ENCODE measurements at places on chromosomes 6 and 20.
A peak's percentile ranks its signal among the peaks of the same experiment; 100 is the strongest.

DNA sequence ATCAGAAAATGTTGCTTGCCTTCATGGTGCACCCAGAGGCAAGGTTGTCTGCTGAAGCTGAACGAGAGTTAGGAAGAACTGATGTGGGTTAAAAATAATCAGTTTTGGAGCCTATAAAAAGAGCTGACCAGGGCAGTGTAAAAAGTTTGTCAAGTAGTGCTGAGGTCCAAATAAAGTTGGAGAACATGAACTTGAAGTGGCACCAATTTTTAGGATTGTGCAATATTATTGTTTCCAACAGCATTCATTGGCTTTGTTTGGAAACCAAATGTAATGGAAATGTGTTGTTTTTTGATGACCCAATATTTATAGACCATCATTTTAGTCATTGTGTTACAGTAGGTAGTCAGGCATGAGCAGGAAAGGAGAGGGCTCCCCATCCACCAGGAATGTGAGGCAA is 55.7 kb downstream of the GPR63 start:
- DNase-seq, result no peak

- no peak for DNase-seq
Measured at GRCh38 chr6:19771753-19772336, 65.3 kb upstream of the ID4 start.

GRCh38 chr6:166671434-166672081 is 44.5 kb upstream of the RPS6KA2 start:
- DNase-seq, result no peak

- no peak for DNase-seq
Measured at GRCh38 chr6:35508027-35508426, 4.7 kb downstream of the TULP1 start.

DNA sequence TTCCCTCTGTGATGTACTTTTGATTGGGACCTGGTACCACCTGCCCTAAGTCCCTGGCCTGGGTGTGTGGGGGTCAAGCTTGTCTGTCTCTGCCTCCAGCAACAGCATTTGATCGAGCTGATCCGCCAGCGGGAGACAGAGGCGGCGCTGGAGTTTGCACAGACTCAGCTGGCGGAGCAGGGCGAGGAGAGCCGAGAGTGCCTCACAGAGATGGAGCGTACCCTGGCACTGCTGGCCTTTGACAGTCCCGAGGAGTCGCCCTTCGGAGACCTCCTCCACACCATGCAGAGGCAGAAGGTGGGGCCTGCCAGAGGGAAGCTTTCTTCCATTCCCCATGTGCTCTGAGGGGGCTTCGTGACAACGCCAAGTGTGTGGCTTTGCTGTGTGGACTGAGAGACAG is 5.4 kb downstream of the GID8 start:
- DNase-seq, result no peak

DNA sequence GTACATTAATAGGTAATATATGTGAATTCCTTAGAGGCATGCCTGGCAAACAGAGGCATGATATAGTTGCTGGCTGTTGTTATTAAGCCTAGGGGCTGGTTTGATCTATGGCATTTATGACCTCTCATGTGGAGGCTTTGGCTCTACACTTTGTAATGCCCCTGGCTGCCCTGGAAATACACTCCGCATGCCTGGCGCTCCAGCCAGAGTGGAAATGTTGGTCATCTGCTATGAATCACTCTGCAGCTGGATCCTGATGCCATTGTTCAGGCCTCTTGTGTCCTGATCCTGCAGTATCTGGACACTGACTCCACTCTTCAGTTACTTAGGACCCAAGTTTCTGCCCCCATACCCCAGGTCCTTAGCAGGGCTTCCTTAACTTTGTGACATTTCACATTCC is 200.5 kb upstream of the PCSK2 start:
- DNase-seq, result no peak

- no peak for DNase-seq
Measured at GRCh38 chr6:35441642-35442041, 10.5 kb upstream of the FANCE start.

GRCh38 chr20:60804918-60805630 is 447.0 kb upstream of the CDH4 start:
- no peak for DNase-seq

GRCh38 chr6:105243487-105243886 is 63.7 kb upstream of the POPDC3 start:
- no peak for DNase-seq

DNA sequence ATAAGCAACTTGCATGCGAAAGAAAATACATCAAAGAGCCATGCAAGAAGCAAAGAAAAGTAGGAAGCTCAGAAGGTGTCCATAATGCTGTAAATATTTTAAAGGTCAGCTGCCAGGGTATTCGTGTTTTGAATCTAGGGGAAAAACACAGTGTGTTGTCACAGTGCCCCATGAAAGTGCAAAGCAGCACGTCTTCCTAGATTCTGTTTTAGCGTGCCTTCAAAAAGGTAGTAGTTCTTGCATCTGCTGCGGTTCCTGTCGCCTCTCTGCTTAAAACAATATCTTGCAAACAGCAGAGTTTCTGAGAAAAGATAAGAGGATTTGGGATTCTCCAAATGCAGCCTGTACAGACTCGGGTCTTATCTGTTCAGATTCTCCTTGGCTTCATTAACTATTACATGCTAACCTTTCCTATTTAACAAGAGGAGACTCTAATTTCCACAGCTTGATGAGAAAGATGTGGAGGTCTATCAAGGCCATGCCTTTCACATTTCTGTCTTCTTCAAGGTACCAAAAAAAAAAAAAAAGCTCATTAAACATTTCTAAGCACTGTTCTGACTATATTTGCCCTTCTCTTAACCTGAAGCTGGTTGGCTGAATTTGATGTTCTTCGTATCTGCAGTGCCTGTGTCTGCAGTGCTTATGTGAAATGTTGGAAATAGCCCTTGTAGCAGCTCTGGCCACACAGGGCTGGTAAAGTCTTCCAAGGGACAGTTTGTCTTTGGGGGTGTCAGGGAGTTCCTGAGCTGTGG is 297.5 kb downstream of the ADGB start:
- no peak for DNase-seq

DNA sequence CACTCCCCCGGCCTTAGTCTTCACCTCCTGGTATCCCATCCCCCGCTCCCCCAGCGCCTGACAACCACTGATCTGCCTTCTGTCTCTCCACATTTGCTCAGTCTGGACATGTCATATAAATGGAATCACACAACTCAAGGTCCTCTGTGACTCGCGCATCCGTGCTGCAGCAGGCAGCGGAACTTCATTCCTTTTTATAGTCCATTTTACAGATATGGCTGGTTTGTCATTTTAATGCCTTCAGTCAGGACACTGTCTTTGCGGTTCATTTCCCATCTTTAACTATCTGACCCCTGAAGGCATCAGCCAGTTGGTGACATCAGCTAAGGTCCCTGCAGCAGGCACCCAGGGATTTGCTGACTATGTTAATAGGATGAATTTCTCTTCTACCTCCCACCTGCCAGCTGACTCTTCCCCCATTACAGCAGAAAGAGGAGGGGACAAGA is 125.7 kb downstream of the ZMYND8 start:
- DNase-seq, result no peak

DNA sequence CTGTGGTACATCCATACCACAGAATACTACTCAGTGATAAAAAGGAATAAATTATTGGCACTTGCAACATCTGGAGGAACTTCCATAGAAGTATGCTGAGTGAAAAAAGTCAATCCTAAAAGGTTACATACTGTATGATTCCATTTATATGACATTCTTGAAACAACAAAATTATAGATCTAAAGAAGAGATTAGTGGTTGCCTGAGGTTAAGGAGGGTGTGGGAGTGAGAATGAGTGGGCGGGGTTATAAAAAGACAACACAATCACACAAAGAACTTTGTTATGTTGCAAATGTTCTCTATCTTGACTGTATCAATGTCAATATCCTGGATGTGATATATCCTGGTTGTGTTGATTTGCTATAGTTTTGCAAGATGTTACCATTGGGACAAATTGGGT is 21.2 kb downstream of the SNRPB start:
- no peak for DNase-seq

GRCh38 chr6:35093783-35094182 is 47.4 kb downstream of the TCP11 start:
- no peak for DNase-seq

DNA sequence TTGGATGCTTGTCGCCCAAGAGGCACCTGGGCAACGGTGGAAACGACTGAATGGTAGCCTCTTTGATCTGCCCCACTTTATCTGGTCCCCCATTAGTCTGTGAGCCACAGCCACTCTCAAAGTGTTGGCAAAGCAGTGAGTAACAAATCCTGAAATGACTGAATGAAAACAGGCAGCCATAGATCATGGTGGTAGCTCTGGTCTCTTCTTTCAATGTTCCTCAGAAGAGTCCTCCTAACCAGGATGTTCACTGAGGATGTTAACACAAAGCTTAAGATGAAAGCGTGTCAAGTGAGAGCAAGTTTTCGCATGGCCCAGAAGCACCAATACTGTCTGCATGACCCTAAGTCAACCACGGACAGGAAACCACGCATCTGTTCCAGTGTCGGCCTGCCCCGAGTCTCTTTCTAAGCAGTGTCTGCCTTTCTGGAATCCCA is 107.3 kb downstream of the IRF4 start:
- DNase-seq, result peak; percentile 42

- DNase-seq, result no peak
Measured at GRCh38 chr20:48629069-48629959, 198.5 kb downstream of the PREX1 start.

- DNase-seq, result no peak
Measured at GRCh38 chr6:7438011-7438410, 48.4 kb downstream of the RIOK1 start.

DNA sequence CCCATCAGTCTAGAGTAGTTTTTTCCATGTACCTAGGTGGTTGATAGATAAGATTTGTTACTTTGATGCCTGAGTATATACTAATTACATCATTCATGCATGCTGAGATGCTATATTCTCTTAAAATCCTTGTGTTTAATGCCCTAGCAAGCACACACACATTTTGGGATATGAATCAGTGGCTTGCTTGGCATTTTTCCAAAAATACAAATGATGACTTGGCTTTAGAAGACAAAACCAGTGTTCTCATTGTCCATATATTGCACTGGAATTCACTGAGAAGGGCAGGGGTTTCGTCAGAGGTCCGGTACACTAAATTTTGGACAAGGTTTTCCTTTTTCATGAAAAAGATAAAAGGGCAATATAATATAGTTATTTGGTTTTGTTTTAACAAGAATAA is 24.9 kb downstream of the GTPBP2 start:
- no peak for DNase-seq

- DNase-seq, result no peak
Measured at GRCh38 chr6:3585320-3585935, 128.6 kb upstream of the SLC22A23 start.

- no peak for DNase-seq
Measured at GRCh38 chr6:167349631-167350274, 24.9 kb downstream of the TTLL2 start.

GRCh38 chr6:157034436-157035230 is 257.5 kb downstream of the ARID1B start:
- DNase-seq, result peak; percentile 57

DNA sequence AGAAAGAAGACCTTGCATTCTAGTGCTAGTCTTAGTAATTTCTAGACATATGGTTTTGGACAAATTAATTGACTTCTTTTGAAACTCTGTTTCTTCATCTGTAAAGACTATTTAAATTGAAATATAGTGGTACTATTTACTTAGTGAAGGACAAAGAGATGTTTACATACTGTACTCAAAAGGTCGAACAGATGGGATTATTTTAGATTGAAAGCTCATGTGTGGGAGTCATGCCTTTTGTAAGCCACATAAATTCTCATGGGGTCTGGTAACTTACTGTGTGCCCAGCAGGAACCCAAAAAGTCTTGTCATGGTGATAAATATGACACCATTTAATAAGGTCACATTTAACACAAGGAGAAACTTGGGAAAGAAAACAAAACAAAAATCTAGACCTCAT is 368.2 kb upstream of the CITED2 start:
- no peak for DNase-seq

GRCh38 chr6:78089531-78089930 is 436.7 kb downstream of the MEI4 start:
- no peak for DNase-seq

GRCh38 chr6:108594640-108595039 is 33.9 kb downstream of the FOXO3 start:
- no peak for DNase-seq

- DNase-seq, result no peak
Measured at GRCh38 chr20:38601216-38602184, at the start of gene ARHGAP40. TSS of gene ARHGAP40 (plus strand) at chr20:38601809.

DNA sequence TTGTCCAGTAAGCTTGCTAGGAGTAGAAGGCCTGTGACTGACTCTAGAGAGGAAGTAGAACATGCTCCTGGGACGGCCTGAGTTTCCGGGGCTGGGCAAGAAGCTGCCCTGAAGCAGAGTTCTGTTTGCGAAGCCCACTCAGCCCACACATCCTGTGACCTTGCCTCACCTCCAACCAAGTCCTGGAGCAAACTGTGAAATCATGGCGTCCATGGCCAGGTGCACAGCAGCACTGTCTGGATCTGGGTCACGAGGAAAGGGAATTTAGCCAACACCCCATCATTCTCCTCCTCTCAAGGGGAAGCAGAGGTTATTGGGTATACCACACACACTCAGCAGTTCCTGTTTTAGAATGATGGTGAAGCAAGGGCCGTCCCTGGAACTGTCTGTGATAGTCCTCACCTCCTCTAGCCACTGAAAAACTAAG is 87.5 kb downstream of the CRYBG1 start:
- DNase-seq, result peak; percentile 15

DNA sequence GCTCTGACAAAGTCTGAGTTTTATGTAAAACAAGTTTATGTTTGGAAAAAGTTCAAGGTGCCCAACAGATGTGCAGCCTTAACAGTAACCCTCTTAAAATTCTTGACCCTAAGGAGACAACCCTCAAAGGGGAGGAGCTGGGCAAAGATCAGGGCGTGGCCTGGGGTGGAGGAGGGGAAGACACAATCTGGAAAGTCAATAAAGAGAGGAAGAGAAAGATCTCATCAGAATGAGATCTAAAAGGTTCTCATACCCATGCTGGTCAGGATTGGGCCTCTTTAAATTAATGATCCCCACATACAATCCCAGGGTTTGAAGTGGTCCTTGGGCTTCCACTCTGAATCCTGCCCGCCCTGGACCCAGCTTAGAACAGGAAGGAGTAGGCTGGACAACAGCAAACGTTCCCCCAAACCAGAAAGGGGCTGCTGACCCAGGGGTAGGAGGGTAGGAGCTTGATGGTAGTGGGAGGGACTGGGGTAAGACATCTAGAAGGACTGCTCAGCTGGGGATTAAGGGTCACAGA is 33.0 kb downstream of the FOXP4 start:
- DNase-seq, result no peak

DNA sequence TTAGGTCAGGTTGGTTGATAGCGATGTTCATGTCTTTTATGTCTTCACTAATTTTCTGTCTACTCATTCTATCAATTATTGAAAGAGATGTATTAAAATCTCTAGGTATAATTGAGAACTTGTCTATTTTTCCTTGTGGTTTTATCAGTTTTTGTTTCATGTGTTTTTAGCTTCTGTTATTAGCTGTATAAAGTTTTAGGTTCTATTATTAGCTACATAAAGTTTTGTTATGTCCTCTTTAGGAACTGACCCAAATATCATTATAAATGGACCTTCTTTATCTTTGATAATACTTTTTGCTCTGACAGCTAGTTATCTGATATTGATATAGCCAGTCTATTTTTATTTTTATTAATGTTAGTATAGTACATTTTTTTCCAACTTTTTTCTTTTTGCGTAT is 92.4 kb upstream of the TMEM170B start:
- DNase-seq, result no peak
